ENCODE measurements at places on chromosomes 4 and X.
A peak's percentile ranks its signal among the peaks of the same experiment; 100 is the strongest.

- DNase-seq, result no peak
Measured at GRCh38 chr4:176210101-176210500, 14.7 kb upstream of the SPATA4 start.

DNA sequence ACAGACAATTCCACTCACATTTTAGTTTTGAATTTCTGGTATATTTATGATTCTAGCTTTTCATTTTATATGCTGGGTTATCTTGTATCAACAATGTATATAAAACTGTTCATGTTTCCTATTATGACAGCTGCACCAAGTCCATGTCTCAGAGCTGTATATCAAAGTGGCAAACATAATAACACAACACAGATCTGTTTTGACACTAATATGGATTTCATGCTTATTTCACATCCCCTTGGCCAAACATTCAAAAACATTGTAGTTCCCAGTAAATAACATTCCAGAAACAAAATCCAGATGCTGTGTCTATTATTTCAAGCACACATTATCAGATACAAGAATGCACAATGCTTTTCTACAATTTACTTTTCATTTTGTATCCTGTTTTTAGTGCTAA lies 380.6 kb upstream of the MAGEB2 start:
- DNase-seq, result no peak

- no peak for DNase-seq
Measured at GRCh38 chrX:18676470-18676869, 4.6 kb upstream of the RS1 start.

GRCh38 chr4:176726803-176727202 lies 65.9 kb downstream of the VEGFC start:
- DNase-seq, result no peak

DNA sequence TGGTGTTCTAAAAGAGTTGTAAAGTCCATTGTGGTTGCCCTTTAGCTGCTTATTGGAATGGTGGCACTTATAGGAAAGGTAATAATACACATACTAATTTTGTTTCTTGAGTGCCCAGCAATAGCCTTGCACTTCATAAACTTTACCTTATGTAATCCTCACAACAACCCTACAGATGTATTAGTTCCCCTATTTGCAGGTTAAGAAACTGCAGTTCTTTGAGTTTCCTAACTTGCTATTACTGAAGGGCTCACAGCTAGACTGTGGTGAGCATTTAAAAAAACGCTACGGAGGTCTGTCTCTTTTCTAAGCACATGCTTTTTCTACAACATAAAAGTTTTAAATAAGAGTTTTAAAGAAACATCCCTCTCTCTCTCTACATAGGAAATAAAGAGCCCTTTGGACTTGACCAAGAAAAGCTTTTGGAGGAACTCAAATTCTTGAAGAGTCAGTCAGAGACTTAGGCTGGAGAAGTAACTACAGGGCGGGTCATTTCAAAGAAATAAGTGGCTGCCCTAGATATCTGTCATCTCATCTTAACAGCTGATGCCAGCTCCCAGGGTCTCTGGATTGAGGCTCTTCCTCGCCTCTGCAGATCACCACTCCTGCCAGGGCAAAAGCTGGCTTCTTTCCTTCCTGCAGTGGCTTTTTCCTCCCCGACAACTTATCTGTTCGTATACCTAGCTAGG lies 42.0 kb upstream of the FBXW7 start:
- no peak for DNase-seq

GRCh38 chr4:18935659-18936345 lies 914.2 kb upstream of the LCORL start:
- no peak for DNase-seq

DNA sequence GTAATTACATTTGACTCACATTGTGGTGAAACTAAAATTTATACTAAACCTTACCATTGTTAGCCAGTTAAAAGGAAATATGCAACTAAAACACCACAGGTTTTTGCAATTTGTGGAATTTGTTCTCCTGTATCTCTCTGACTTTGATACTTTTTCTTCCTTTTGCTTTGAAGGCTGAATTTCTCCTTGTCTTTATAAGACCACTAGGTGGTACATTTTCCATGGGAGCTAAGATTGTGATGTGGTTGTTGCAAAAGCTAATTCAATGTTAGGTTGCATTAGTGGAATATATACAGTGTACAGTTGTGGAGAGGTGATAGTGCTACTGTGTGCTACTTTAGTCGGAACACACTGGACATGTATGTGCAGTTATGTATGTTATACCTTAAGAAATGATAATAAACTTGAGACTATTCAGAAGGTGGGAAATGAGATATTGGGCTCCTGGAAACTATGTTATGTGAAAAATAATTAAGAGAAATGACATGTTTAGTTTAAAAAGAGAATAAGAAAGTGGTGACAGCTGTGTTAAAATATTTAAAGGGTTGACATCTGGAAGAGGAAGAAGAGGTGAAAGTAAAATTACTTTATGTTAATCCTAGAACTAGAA lies 70.3 kb downstream of the ARL9 start:
- DNase-seq, result no peak

DNA sequence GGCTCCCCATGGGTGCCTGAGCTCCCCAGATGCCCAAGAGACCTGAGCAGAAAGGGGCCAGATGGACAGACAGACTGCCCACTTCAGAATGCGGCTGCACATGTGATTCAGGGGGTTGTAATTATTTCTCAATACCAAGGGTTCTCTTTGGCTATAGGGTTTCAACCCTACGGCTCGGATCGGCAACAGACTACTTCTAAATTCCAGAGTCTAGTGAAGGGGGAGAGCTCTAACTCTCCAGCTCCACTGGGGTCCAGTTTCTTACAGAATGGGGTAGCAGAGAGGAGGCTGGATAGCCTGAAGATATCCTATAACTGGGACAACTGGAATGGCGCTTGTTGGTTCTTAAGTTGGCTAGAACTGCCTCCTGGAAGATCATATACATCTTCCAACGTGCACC lies 136.3 kb downstream of the MGST2 start:
- no peak for DNase-seq

GRCh38 chr4:6409381-6409780 lies 63.0 kb downstream of the PPP2R2C start:
- no peak for DNase-seq

DNA sequence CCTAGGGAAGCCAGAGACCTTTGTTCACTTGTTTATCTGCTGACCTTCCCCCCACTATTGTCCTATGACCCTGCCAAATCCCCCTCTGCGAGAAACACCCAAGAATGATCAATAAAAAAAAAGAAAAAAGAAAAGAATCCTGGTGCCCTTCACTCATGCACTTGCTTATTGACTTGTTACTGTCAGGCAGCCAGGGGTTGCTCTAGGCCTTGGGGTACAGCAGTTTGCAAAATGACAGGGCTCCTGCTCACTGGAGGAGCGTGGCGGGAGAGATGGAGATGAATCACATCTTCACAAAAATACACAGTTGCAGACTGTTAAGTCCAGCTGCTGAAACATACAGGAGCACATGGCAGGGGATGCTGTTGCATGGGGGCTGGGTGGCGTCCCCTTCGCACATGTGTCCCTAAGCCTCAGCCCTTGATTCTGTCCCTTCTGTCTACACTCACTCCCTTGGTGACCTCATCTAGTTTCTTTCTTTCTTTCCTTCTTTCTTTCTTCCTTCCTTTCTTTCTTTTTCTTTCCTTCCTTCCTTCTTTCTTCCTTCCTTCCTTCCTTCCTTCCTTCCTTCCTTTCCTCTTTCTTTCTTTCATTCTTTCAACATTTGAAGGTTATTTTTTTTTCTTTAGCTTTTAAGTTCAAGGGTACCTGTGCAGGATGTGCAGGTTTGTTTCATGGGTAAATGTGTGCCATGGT lies 16.9 kb upstream of the TMEM271 start:
- DNase-seq, result no peak

DNA sequence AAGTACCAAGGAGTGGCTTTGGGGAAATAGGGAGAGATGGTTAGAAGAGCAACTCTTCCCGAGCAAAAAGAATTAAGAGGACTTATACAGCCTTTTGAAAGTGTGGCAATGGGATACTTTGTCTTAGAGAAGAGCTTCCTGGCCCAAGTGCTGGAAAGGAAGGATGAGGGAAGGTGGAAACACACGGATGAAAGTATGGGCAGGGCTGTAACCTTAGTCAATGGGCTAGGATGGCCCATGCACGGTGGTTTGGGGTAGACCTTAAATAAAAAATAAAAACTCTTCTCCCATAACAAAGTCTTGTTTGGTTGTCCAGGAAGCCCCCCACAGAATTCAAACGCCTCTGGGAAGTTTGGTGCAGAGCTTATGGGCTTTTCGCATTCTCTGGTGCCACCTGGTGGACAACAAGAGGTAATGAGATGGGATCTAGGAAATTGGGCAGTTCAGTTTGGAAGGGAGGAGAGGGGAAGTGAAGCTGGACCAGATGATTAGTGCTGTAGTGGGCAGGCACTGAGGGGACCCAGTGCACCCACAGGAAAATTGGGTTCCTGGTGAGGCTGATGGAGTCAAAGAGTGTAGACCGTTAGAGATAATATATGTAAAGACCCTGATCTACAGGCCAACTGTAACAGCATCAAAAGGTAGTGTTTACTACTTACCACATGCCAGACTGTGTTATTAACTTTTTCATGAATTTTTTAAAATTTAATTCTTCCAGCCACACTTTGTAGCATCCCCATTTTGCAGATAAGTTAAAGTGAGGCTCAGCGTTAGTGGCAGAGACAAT lies 13.8 kb upstream of the ENOX2 start:
- DNase-seq, result peak; percentile 23

- no peak for DNase-seq
Measured at GRCh38 chrX:6732101-6732500, 197.2 kb upstream of the VCX3A start.

- no peak for DNase-seq
Measured at GRCh38 chrX:41542135-41542534, 95.0 kb downstream of the NYX start.

GRCh38 chr4:31236639-31237173 lies 516.5 kb downstream of the PCDH7 start:
- no peak for DNase-seq

GRCh38 chr4:15006416-15007024 lies 4.2 kb downstream of the CPEB2 start:
- DNase-seq, result no peak

- no peak for DNase-seq
Measured at GRCh38 chr4:107740381-107740780, 20.3 kb upstream of the PAPSS1 start.

- DNase-seq, result no peak
Measured at GRCh38 chr4:1479454-1479853, 73.2 kb upstream of the NKX1-1 start.

DNA sequence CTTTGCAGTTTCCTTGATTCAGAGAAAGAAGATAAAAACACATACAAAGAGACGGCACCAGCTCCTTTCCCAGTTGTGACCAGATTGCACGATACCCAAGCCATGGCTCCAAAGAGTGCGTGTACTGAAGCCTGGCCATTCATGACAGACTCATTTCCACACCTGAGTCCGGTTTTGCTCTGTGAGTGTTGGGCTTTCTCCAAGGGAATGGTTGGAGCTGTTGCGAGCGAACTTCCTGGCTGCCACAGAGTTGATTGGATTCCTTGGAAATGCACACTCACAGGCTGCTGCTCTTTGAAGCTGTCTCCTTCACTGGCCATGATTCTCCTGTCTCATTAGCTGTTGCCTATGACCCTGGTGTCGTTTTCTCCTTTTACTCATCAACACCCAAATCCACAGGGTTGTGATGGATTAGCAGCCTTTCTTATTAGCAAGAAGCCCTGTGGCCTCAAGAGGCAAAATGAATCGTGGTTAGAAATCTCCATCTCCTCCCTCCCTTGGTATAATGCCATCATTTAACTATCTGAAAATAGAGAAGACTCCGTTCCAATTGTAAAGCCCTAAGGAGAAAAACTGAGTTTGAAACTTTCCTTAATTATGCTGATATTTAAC lies 43.9 kb upstream of the BBS12 start:
- DNase-seq, result no peak

DNA sequence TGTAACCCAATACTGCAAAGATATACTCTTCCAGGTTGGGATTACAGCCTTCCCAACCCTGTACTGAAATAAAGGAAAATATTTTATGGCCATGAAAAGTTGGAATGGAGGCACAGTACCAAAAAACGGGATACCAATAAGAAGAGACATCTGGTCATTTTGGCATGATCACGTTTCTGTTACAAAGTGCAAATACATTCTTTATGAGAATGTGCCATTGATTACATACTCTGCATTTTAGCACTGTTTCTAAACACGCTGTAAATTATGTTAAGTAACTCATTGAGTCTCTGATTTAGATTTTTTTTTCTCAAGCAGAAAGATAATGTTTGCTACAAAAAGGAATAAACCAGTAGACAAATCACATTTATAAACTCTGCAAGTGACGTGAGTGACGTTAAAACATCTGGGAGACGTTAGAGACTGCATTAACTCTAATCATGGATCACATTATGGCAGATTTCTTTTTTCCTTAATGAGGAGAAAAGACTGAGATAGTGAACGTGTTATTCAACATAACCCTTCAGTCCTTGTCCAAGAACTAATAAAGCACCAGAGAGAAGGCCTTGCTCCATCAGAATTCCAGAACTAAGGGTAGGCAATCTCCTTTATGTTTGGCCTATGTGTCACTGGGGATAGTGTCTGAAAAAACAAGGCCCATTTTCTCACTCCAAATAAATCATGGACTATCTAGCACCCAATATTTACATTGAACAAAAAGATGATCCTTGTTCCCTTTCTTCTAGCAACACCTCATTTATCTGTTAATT lies 31.0 kb downstream of the UNC5C start:
- DNase-seq, result no peak

- no peak for DNase-seq
Measured at GRCh38 chr4:184949020-184949419, 69.3 kb upstream of the HELT start.

GRCh38 chrX:130039847-130040246 lies 57.4 kb downstream of the BCORL1 start:
- no peak for DNase-seq

- DNase-seq, result no peak
Measured at GRCh38 chr4:3762753-3763549, 3.2 kb upstream of the ADRA2C start.

DNA sequence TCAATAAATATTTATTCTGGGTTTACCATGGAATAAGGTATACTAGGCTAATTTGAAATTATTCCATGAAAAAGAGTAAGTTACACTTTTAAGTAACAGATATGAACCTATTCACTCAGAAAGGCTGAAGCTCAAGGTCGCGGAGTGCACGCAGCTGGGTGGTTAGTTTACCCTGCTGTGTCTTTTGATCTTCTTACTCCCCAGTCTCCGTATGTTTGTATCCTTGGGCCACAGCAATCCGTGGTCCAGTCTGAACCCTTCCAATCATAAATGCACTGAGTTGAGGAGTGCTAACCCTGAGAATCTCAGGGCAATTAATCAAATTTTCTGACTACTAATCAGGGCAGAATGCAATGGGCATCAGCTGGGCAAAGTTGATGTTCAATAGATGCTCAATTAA lies 33.9 kb downstream of the RPS3A start:
- no peak for DNase-seq

GRCh38 chrX:38798956-38799355 lies 2.3 kb upstream of the MID1IP1 start:
- DNase-seq, result no peak
